ENCODE measurements at places on chromosomes 12 and 14.

DNA sequence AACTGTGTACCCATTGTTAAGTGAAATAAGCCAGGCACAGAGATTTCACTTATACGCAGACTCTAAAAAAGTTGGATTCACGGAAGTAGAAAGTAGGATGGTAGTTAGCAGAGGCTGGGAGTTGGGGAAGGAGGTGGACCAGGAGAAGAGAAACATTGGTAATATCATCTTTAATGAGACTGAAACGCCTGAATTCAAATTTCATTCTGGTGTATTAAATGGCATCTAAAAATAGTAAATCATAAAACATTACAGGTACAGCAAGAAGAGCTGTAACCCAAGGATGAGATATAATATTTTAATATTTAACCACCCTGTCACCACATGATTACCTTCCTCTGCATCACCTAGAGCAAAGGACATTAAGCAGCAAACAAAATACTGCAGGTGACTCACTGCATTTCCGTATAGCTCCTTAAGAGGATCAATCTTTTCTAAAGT, 99.4 kb downstream of the EPS8 start:
- DNase-seq: no peak

- DNase-seq: no peak
These were observed 122.6 kb downstream of the CALM1 start for GRCh38 chr14:90519262-90519920.

- DNase-seq: no peak
These were observed 79.0 kb downstream of the TMEM30B start for GRCh38 chr14:61202124-61202523.

DNA sequence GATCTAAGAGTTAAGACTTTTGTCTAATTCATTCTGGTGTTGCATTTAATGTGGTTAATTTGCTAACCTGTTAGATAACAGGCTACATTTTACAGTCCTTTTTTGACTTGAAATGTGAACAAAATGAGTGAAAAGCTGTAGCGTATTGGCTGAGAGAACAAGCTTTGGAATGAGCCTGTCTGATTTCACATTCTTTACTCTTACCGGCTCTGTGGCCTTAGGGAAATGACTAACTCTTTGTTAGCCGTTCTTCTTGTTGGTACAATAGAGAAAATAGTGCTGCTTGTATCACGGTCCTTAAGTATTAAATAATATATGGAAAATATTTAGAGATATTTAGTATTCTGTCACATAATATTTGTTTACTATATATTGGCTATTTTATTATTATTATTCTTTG, 1.9 kb downstream of the MNAT1 start:
- no peak for DNase-seq

GRCh38 chr14:101353422-101353821, 207.9 kb upstream of the DIO3 start:
- no peak for DNase-seq

DNA sequence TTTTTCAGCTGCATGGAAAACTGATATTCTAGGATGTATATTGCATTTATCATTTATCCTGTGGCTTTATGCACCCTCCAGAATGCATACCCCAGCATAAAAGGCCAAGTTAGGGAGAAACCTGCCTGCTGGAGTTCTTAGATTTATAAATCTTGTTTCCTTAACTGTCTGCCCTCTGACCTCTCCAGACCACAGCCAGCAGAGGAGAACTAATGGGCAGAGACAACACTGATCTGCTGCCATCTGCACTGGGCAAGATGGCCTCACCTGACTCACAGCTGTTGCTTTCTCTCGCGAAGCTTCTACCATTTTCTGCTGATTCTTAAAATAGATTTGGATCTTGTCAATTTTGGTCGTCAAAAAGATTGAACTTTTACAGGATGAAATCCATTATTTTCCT, 65.8 kb downstream of the PPP2R5C start:
- DNase-seq: no peak

DNA sequence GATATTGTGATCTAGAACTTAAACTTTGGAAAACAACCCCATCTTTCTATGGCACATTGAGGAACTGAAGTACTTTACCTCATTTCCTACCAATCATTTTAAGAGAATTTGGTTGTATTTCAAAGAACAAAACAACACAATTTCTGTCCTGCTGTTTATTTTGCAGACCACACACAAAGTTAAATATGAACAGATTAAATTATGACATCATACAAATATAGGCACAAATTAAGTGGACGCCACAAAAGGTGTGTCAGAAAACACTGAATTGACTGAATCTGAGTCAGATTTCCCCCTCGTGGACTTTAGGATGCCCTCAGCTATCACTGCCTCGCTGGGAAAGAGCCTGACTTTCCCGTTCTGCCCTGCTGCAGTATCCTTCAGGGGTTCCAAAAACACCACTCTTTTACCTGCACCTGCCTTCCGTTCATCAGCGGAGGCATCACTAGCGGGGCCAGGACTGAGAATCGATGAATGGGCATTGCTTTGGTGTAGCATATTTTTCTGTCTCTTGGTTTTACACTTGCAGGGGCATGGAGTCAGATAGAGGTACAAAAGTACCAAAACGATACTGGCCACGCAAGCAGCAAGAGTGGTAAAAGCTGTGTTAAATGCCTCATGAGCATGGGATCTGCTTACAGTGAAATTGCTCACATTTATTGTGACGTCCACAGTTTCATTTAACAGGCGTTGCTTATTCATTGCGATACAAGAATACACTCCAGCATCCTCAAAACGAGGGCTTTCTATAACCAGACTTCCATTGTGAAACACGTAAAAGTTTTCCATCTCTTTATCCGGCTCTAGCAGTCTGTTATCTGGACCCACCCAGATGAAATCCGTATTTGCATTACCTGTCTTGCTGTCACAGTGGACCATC, 2.0 kb upstream of the PCED1B start:
- DNase-seq: no peak

GRCh38 chr14:69648480-69649451, 37.4 kb downstream of the SUSD6 start:
- no peak for DNase-seq

- DNase-seq: no peak
These were observed 223.8 kb downstream of the C12orf75 start for GRCh38 chr12:105554223-105554678.

- DNase-seq: no peak
These were observed 18.7 kb upstream of the CCDC91 start for GRCh38 chr12:28171356-28172060.

- no peak for DNase-seq
These were observed 365 bp upstream of the CCDC88C start for GRCh38 chr14:91417983-91418386.

GRCh38 chr12:94982456-94982855, 21.0 kb downstream of the NDUFA12 start:
- no peak for DNase-seq

- no peak for DNase-seq
These were observed 5.3 kb upstream of the PSMD9 start for GRCh38 chr12:121883315-121883660.

DNA sequence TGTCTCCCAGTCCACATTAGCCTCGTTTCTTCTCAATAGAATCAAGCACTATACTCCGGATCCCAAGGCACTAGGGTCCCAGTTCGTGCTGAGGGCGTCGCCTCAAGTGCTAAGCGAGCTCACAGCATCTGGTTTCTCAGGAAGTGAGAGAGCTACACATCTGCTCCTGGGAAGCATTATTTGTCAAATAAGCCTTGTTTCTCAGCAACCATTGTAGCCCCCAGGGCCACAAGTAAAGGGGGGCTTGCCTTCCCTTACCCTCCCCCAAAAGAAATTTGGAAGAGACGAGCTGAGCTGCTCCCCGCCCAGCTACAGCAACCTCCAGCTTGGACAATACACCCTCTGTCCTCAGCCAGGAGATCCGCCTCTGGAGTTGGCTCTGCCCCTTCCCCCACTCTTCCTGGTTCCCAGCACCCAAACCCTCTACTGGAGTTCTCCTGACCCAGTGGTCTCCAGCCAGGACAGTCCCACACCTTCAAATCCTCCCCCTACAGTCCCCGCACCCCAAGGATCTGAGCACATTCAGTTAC, 5.7 kb upstream of the TNS2 start:
- peak; percentile 83 for DNase-seq

GRCh38 chr14:73368616-73369015, 89.7 kb downstream of the NUMB start:
- DNase-seq: no peak

DNA sequence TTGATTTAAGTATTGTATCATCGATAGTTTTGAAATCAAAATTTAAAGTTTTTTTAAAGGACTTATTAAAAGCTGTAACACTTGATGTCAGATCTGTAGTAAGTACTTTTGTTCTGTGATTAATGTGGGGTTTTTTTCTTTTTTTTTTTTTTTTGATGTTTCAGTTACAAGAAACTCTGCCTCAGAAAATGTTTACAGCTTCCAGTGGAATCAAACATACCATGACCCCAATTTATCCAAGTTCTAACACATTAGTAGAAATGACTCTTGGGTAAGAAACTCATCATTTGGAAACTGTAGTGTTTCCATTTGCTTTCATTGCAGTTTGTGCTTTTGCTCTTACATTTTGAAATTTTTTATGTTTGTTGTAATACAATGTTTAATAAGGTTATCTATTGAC, 45.6 kb downstream of the TBK1 start:
- no peak for DNase-seq

DNA sequence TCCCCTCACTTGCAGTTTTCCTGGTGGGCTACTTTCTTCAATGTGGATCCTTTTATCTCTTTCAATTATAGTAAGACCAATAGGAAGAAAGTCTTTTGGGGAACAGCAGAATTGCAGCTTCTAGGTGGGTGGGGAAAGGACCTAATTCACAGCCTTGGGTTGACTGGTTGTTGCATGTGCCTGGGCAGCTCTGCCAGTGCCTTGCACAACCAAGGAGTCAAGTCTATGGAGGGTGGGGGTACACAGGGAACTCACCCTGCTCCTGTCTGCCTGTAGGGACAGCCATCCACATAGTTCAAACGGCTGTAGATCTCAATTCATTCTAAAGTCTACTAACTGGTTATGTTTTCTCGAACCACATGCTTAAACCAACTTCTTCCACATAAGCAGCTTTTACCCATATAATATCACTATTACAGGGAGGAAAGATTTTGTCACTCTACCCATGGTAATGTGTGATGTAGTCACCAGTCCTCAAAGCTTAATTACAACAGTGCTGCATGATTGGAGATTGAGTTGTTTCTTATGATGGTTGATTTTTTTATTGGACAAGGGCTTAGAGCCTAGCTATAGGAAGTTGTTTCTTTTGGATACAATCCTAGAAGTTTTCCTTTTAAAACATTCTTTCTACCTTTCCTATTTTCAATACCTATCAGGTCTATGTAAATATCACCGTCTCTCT, 117.7 kb upstream of the FRMD6 start:
- no peak for DNase-seq

DNA sequence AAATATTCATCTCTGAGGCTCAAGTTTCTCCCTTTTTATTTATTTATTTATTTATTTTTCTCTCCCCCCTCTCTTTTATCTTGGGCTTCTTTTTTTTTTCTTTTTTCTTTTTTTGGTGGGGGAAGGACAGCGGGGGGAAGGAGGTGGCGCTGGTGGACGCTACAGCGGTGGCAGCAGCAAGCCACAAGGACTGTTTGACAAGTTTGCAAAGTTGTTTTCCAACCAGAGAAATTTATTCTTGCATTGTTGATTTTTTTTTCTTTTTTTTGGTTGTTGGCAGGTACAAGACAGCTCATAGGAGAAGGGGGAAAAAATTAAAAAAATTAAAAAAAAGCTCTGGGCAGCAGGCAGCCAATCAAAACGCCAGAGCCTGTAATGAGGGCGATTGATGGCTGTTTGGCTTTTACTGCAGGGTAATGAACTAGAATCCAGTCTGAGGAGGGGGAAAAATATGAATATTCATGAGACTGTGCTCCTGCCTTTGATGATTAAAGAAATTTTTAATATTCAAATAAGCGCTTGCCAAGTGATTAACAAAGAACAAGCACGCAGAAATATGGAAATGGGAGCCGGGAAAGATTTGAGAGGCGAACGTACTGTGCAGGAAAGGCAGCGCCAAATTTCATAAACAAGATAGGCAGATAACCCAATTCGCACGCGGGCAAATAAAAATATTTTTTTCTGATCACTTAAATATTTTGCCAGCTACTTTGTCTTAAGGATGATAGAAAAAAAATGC, 36.2 kb downstream of the BCL11B start:
- no peak for DNase-seq

- DNase-seq: no peak
These were observed 1135.0 kb downstream of the GALC start for GRCh38 chr14:86858031-86858430.

DNA sequence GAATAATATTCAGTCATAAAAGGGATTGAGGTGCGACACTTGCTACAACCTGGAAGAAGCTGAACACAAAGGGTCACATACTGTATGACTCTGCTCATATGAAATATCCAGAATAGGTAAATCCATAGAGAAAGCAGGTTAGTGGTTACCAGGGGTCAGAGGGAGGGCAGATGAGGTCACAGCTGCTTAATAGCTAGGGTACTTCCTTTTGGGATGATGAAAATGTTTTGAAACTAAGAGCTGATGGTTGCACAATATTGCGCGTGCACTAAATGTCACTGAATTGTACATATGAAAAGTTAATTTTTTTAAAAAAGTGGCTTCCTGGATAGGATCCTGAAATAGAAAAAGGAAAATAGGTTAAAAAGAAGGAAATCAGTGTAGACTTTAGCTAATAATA, 23.8 kb downstream of the NEUROD4 start:
- no peak for DNase-seq

- DNase-seq: no peak
These were observed 476.6 kb downstream of the RMST start for GRCh38 chr12:97939156-97939555.

- peak; percentile 7 for DNase-seq
These were observed 213.1 kb upstream of the RTL1 start for GRCh38 chr14:101116486-101117130.

DNA sequence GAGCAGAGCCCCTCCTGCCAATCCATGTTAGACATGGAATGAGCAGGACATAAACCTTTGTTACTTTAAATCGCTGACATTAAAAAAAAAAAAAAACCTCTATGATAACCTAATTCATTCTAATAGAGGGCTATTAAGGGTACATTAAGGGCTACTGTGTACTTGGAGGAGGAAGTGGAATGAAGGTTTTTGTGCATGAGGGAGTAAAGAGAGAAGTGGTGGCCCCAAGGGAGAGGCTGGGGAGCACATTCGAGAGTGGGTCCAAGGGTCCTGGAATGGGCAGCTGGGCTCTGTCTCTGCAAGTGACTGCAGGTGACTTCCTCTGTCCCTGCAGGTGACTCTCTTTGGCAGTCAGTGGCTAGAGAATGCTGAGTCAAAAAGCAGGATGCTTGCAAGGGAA, 32.1 kb upstream of the PTGDR start:
- DNase-seq: no peak
